Stimulated activated CD8-positive, alpha-beta memory T cell treated with anti-CD3 and anti-CD28 coated beads, Interleukin-4, amount 100 ng/mL, for 48 hours (primary cell): ENCODE measurements at places on chromosomes 13 and 19.
A peak's percentile ranks its signal among the peaks of the same experiment; 100 is the strongest.

- peak; percentile 25 for DNase-seq
Measured at GRCh38 chr13:48317511-48318376, 14.2 kb downstream of the RB1 start.

- DNase-seq = no peak
Measured at GRCh38 chr13:67075239-67075638, 154.9 kb downstream of the PCDH9 start.

- peak; percentile 67 for DNase-seq
Measured at GRCh38 chr19:926589-927350, 935 bp downstream of the ARID3A start.

DNA sequence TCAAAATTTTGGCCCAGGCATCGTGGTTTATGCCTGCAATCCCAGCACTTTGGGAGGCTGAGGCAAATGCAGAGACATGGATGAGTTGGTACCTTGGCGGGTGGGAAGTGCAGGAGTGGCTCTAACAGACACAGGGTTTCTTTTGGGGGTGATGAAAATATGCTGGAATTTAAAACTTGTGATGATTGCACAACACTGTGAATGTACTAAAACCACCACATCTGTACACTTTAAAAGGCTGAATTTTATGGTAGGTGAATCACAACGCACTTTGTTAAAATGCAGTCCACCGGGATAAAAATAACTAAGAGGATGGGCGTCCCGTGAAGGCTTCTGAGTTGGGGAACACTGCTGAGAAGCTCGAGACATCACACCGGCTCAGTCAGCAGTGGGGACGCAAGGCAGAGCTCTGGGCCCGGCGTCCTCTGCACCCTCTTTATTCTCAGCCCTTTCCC is 47.1 kb downstream of the MLLT1 start:
- DNase-seq = no peak

DNA sequence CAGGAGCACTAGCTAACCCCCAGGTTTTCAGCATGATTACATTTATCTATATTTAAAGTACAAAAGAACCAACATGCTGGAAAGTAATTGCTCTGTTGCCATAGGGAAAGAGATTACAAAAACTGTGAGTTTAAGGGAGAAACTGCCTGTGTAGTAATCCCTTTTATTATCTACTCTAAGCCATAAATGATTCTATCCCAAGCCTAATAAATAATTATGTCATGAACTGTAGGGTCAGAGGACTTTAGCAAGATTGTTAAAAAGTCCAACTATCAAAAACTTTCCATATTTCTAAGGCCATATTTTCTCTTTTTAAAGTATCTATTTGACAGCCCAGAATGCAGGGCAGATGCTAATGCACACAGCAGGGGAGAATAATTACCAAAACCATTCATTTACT is 573.8 kb upstream of the MIR17HG start:
- no peak for DNase-seq

DNA sequence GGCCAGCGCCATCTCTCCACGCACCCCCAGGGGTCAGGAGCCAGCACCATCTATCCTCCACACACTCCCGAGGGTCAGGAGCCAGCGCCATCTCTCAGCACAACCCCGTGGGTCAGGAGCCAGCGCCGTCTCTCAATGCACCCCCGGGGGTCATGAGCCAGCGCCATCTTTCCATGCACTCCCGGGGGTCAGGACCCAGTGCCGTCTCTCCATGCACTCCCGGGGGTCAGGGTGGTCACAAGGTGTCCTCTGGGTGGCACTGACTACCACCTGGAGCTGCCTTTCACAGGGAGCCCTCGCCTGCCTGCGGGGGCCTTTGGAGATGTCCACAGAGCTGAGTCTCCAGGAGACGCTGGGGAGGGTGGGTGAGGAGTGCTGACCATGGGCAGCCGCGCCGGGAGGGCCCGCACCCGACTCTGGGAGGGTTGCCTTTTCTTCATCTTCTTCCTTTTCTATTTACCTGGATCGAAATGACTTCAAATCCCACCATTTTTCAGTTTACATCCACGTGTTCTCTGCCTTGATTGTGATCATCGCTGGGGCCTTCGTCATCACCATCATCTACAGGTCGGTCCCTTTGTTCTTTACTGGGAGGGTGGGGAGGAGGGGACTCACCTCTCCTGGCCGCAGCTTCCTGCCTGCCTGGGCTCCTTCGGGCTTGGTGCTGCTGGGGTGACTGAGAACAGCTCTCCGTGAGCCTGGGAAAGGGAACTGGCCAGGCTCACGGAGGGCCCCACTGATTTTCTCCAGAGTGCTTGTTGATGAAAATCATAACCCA is 19.1 kb downstream of the TEX29 start:
- peak; percentile 8 for DNase-seq

GRCh38 chr13:20495087-20496023 is 30.3 kb downstream of the CRYL1 start:
- peak; percentile 74 for DNase-seq

DNA sequence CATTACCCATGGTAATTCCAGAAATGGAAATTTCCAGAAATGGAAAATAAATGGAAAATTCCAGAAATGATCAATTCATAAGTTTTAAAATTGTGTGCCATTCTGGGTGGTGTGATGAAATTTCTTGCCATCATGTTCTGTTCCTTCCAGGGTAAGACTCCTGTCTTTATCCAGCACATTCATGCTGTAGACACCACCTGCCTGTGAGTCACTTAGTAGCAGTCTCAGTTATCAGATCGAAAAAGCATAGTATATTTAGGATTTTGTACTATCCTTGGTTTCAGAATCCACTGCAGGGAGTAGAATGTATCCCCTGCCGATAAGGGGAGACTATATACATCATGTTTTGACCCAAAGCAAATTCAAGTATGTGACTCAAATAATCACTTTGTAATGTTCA is 26.7 kb upstream of the CSNK1A1L start:
- no peak for DNase-seq

GRCh38 chr19:18488403-18488723 is 33.5 kb downstream of the ELL start:
- DNase-seq = no peak

GRCh38 chr13:58018865-58019264 is 387.3 kb downstream of the PCDH17 start:
- no peak for DNase-seq

- peak; percentile 76 for DNase-seq
Measured at GRCh38 chr19:3471954-3472655, 8.2 kb downstream of the SMIM24 start.

GRCh38 chr13:73741742-73742141 is 392.5 kb downstream of the KLF12 start:
- DNase-seq = no peak

DNA sequence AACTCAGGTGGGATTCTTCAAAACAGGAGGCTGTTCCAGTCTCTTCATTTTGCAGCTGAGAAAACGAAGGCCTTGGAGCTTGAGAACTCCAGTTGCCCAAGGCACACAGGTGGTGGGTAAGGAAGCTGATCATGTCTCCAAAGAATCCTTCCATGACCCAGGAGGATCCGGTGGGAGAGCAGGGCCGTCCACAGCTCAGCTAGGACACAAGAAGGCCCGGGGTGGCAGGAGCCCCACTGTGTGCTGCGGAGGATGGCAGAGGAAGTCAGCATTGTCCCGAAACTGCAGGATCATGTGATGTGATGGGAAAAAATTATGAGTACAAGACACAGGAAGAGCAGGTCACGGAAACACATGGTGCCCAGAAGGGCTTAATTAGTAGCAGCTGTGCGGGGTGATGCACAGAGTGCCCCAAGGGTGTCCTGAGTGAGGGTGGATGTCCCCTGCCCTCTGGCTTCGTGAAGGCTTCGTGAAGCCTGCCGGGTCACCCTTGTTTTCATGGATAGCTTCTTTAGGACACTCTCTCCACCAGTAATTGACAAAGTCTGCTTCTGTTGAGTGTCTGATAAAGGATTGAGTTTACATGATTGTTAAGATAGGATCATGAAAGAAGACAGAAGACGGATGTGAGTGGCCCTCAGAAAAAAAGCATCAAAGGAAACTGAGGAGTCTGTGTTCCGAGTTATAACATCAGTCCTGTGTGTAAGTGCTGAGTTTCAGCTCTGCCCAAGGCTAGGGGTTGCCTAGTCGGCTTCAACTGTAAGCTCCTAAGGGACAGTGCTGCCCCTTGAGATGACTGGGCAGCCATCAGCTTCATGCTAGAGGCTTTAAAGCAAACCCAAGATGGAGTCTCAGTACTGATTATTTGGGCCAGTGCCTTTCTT is 33.8 kb upstream of the SACS start:
- no peak for DNase-seq

GRCh38 chr13:98927951-98928927 is 49.6 kb downstream of the DOCK9 start:
- no peak for DNase-seq

- peak; percentile 49 for DNase-seq
Measured at GRCh38 chr19:11096210-11096841, 7.1 kb downstream of the LDLR start.

DNA sequence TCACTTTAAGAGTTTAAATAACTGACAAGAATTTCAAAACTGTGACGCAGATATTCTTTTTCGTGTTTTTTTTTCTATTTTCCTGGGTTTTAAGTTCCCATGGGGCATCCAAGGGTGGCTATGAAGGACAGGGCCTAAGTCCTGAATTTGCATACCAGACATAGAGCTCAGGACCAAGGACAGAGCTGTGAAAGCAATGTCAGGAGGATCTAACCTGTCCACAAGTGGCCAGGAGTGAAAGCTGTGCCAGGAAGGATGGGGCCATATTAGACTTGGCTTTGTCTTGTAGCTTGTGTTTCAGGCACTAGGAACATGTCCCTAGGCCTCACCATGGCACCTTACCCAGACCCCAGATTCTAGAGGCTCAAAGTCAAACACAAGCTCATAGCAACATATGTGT is 289.4 kb upstream of the MIR17HG start:
- no peak for DNase-seq

- peak; percentile 60 for DNase-seq
Measured at GRCh38 chr19:13102666-13103580, at the start of gene LYL1. Gene LYL1 (minus strand): TSS chr19:13102858. CDS start chr19:13101171, 1,687 bp downstream.

DNA sequence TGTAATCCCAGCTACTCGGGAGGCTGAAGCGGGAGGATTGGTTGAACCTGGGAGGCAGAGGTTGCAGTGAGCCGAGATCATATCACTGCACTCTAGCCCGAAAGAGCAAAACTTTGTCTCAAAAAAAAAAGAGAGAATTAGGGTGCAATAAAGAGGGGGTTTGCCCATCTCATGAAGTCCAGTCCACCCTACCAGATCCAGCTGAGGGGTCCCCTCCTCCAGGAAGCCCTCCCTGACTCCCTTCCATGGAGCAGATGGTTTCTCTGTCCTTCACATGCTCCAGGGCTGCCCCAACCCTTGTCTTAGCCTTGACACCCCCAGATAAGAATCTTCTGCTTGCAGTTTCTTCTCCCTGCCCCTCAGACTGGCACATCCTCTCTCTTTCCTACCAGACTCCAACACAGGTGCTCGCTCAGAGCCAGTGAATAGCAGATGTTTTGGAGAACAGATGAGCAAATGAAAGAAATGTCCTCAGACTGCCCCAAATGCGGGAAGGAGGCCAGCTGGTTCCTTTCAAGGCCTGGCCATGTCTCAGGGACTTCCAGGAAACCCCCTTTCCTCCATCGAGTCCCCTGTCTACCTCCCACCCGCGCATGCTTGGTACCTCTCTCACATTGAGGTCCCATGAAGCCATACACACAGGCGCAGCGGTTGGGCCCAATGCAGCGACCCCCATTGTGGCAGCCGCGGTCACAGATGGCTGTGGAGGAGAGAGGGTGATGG is 5.0 kb downstream of the FBN3 start:
- no peak for DNase-seq

GRCh38 chr13:20209948-20210347 is 17.2 kb upstream of the GJB2 start:
- DNase-seq = no peak

DNA sequence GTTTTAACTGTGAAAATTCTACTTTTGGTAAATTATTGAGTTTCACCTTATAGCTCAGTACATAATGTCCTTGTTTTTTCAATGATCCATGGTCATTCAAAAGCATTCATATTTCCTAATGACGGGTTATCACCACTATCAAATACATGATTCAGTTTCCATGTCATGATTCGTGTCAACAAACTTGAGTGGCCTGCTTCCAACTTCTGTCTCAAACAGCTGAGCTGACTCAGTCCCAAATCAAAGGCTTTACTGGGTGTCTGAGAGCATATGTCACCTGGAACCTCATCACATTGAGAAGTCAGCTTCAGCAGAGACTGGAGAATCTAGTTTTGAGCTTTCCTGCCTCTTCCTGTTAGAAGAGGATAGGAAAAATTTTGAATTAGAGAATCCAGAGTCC is 40.3 kb upstream of the SGCG start:
- no peak for DNase-seq

DNA sequence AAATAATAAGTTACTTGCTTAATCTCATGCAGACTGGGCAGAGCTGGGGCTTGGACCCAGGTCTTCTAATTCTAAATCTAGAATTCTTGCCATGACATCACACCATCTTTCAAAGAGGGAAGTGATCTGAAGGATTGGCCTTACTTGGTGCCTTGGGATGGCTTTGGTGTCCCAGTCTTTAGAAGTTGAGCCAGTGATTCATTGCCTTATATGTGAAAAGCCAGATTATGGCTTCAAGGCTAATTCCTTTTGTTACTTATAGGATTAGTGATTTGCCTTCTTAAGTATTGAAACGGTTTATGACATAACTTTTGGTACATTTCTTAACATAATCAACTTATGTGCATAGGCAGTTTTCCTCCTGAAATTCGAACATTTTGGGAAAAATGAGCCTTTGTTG is 14.9 kb downstream of the COG3 start:
- DNase-seq = no peak

DNA sequence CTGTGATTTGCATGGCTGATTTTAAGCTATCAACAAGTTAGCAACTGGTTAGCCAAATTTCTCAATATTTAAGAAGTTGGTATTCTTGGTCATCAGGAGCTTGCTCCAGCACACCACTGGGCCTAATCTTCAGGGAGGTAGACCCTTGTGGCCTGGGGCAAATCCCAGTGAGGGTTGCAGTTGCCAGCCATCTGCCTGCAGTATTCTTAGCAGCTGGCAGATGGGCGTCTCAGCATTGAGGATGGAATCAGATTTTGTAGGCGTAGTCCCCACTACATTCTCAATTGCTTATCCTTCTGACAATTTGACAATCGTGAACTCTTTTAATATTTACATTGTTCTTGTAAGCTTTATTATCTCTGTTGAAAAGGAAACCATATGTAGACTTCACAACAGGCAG is 1266.2 kb downstream of the SLITRK5 start:
- DNase-seq = no peak

GRCh38 chr13:23619068-23619855 is 49.0 kb downstream of the TNFRSF19 start:
- no peak for DNase-seq

DNA sequence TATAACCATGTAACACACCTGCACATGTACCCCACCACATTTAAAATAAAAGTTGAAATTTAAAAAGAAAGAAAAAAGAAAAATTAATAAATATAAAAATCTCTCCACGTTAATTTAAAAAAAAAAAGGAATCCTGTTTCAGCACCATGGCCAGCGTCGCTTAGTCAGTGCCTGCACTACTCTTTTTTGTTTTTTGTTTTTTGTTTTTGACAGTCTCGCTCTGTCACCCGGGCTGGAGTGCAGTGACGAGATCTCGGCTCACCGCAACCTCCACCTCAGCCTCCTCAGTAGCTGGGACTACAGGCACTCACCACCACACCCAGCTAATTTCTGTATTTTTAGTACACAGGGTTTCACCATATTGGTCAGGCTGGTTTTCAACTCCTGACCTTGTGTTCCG is 835.9 kb downstream of the UQCRFS1 start:
- no peak for DNase-seq

- peak; percentile 69 for DNase-seq
Measured at GRCh38 chr19:47227352-47228167, 3.4 kb downstream of the BBC3 start.

- DNase-seq = no peak
Measured at GRCh38 chr19:38219221-38219620, 4.8 kb downstream of the DPF1 start.
